Activated CD4-positive, alpha-beta T cell treated with anti-CD3 and anti-CD28 coated beads, Interleukin-2, amount 50 U/mL, for 16 hours (primary cell): ENCODE measurements at places on chromosomes 11 and 22.

DNA sequence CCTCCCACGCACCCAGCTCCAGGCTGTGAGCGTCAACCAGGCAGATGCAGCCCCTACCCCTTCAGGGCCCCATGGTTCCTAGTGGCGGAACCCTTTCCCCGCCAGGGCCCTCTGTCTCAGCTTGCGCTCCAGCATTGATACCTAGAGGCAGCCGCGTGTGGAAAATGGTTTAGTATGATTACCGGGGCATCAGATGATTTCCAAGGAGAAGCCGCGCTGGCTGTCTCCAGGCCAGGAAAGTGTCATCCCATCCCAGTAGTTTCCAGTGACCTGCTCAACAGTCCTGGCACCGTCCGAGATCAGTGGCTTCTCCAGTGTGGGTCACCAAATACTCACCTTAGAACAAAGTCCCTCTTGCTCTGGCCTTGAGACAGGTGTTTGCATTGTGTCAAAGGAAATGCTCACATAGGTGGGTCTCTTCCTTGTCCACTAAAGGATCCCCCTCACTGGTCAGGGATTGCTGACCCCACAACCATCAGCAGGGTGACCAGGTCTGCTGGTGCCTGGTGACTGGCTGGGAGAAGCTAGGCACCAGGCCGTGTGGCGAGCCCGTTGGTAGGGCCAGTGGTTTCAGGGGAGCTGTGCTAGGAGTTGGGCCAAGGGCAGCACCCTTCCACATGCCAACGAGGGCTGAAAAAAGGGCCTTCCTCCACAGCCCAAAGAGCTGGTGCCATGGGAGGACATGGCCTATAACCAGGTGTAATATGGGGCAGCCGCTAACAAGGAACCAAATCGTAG, 109.4 kb downstream of the MORC2 start:
- DNase-seq: no peak

DNA sequence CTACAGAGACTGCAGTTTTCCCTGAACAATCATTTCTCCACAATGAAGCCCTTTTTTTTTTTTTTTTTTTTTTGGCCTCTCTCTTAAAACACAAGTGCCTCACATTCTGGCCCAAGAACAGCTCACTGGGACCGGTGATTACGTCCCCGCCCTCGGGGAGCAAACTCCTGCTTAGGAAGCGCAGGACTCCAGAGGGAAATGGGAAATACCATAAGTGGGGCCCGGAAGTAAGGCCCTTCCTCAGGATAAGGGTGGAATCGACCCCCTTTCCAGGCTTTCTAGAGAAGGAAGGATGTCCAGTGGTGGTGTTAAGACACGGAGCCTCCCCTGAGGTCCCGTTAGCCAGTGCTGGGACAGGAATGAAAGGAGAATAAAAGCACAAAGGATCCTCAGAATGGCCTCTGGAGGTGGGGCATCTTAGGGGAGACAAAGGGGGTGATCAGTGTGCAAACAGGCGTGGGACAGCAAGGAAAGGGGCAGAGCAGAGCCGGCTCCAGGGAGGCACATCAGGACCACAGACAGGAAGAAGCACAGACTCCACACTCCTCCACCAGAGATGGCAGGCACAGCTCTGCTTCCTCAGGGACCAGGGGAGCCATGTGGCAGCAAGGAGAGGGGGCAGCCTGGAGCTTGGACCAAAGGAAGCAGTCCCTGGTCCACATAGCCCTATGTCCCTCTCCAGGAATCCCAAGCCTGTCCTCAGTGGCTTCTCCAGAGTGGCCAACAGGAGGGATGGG, 61.3 kb downstream of the CHST1 start:
- DNase-seq: no peak

DNA sequence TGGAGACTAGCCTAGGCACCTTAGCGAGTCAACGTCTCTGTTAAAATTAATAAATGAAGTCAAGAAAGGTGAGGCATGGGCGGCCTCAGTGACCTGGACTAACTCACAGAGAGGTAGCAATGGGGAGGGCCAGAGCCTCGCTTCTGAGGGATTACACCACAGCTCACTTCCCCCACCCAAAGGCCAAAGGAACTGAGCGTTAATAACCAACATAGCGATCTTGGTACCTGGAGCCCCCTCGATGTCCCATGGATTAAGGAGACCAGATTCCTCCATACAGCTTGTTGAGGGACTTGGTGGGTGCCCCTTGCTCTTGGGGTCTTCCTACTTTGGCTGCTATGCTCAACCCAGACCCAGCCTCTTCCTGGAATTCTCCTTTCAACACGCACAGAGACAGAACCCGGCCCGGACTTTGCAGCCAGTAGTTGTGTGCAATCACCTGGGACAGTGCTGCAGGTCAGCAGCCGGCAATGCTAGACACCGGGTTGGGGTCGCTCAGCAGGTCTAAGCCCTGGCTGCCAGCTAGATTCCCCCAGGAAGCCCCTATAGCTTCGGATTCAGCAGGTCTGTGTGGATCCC, 70.6 kb downstream of the BCR start:
- no peak for DNase-seq

DNA sequence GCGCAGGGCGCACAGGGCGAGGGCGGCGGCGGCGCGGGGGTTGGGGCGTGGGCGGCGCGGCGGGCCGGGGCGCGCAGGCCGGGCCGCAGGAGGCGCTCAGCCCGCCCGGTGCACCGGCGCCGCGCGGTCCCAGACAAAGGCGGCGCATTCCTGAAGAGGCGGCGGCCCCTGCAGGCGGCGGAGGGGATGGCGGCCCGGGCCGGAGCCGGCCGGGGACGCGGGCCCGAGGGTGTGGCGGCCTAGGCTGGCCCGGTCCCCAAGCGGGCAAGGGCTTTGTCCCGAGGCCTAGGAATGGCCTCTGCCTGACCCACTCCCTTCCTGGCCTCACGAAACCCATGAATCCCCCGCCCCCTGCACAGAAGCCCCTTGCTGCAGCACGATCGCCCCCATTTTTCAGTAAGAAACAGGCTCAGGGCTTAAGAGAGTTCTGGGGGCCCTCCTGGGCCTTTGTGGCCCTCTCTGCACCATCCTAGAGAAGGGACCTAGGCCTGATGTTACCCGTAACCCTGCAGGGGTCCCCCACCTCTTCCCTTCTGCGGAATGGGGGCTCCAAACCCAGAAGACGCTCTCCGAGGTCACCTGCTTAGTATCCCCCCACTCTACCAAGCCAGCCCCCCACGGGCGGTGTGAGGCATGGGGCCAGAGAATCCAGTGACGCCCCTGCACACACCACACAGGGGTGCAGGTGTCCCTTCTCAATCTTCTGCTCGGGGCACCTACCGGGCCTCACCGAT, at the start of gene RTN4R:
TSS of gene RTN4R (minus strand) at position 40 of the 734 bp plus-strand sequence. CDS start 226 bp downstream, outside the sequence.
- peak; percentile 34 for DNase-seq

- DNase-seq: no peak
These were observed 37.4 kb downstream of the MICAL2 start for GRCh38 chr11:12147827-12148226.

DNA sequence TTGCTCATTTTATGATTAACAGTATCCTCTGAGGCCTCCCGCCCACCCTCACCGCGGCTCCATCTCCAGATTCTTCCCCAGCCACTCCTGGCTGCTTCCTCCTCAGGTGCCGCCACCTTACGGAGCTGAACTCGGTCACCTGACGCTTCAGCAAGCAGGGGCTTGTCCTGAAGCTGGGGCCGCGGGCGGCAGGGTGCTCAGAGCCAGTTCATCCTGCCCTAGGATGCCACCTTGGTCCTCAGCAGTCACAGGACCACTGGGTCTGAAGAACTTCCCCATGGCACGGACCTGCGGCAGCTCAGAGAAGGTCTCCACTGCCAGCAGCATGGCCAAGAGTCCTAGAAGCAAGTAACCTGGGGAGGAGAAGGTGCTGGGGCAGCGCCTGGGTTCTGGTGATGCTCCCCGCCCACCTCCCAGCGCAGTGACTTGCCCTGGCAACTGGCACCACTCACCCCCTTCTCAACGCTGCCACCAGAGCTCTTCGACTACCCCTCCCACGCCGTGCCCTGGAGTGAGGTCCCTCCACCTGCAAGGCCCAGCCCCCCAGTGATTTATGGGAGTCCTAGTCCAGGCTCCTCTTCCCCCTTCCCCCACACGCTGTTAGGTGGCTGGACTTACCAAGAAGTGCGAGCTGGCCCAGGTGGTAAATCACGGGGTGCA, 2.6 kb downstream of the KCNK7 start:
- no peak for DNase-seq

GRCh38 chr11:134752964-134753770, 341.1 kb upstream of the B3GAT1 start:
- DNase-seq: no peak

- no peak for DNase-seq
These were observed 6.3 kb downstream of the FGF3 start for GRCh38 chr11:69812946-69813345.

GRCh38 chr11:36230779-36231699, 58.2 kb downstream of the COMMD9 start:
- no peak for DNase-seq

- no peak for DNase-seq
These were observed 559 bp downstream of the SNX19 start for GRCh38 chr11:130915603-130916237.

GRCh38 chr11:48020092-48020755, 39.9 kb downstream of the PTPRJ start:
- DNase-seq: peak; percentile 92
